IMR-90 (cell line): ENCODE measurements at places on chromosomes 3 and 15. TPM values are rescaled to one million over a fixed set of nuclear protein-coding genes. Genes with fewer than 3 reads are reported as not detected.

- peak; percentile 72 for DNase-seq
Observed at GRCh38 chr3:118628704-118629341, 405.8 kb downstream of the IGSF11 start.

GRCh38 chr3:140731440-140732119, 53.7 kb downstream of the TRIM42 start:
- DNase-seq: no peak

The FAM3D gene
- total RNA-seq: not detected in 2 replicates

The GOLGA8R gene
- total RNA-seq: 0.72 and 1.1 TPM in 2 replicates

The IMPG2 gene
- total RNA-seq: 0.18 and 0.28 TPM in 2 replicates

DNA sequence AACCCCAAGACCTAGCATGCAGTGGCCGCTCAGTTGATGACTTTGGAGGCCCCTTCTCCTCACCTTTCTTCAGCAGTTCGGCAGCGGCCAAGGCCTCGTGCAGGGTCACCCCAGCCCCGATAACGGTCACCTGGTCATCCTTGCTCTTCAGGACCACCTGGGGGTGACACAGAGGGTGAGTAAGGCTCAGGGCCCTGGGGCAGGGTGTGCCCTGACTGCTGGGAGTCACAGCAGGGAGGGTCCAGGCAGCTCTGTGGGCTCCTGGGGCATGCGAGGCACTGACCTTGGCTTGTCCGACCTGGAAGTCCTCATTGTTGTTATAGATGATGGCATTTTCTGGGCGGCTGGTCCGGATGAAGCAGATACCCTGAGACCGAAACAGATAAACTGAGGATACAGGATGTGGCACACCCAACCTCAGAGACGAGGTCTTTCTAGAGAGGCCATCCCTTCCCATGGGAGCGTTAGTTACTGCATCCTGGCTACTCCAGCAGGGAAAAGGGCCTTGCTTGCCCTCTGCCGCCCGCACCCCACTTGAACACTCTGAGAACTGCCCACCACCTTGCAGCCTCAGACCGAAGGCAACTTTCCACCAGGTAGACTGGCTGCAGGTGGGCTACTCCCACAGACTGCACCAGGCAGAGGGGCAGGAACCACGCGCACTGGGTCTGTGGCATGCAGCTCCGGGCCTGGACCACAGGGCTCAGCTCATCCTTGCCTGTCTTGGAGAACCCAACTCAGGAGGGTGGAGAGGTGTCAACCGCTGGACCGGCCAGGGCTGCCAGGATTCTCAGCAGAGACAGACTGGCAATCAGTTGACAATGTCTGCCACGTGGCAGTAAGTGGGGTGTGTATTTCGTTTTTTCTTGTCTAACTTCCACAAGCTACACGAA, 27.6 kb downstream of the TKT start:
- DNase-seq: no peak

DNA sequence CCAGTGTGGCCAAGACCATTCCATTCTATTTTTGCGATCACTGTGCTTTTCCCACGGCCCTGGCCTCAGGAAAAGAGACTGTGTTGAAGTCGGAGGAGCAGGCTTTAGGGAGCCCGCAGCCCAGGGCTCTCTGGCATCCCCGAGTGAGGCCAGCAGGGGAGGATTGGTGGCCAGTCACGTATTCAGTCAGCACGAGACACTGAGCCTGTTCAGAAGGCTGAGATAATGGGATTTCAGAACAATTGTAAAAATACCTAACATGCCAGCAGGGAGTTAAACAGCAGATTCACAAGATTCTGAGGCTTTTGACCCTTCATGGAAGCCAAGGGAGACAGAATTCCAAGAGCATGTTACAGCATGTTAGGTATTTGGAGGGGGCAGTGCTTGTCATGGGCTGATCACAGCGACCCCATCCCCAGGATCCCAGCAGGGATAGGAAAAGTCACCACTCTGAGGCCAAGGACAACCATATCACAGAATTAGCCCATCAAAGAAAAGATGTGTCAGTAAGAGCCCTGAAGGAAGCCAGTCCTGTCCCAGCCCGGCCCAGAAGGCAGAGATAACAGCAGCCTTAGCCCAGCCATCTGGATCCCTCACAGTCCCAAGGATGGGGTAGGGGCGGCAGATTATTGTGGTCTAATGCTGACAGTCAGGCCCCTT, 40.6 kb downstream of the AMOTL2 start:
- DNase-seq: peak; percentile 70

DNA sequence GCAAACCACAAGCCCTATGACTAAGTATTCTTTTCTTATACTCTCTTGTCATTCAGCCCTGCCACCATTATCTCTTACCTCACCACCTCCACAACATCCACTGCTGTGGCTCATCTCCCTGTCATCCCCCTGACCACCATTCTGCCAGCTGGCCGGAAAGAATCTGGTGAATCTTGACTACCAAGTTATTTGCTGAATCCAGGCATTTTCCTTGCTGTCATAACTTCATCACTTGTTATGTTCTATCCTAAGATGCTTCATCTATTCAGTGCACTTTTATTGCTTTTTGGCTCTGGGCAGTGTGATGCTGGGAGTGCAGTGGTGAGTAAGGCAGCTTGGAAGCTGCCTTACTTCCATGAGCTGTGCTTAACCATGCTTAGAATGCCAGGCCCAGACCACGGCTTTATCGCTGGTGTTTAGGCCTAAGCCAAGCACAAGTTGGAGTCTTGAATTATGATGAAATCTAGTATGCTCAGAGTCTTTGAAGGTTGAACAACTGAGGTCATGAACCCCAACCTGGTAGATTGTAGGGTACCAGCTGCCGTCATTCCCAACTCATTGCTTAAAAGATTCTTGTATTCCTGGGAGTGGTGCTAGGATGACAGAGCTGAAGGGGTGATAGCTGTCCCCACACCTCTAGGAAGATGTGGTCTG, 27.0 kb upstream of the APH1B start:
- DNase-seq: peak; percentile 98

DNA sequence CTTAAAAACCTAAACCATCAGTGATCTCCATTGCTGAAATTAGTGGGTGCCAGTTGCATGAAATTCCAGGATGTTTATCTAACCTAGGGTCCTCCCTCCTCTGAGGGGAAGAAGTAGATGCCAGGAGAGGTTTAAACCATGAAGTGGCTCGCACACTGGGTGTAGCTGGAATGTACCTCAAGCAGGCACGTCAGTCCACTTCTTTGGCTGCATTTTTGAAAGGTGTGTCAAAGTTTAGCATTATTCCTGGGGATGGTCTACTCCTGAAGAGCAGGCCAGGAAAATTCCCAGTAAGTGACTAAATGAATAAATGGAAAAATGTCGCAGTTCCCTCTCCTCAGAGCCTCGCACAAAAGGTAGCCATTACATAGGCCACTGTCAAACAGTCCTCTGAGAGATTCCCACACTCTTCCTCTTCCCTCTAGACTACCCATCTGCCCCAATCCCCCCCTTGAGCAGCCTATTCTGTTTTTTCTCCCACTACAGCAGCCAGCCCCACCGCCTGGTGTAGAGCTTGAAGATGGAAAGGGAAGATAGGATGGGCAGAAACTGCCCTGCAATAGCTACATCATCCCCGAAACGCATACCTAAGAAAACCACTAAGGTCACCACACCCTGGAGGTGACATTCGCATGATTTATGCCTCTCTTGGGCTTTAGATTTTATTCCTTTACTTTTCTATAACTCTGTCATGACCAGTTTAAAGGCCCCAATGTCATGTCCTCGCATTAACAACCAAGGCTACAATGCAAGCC, 655 bp upstream of the TMOD3 start:
- peak; percentile 28 for DNase-seq

- no peak for DNase-seq
Observed at GRCh38 chr3:141442446-141442845, 44.4 kb upstream of the RASA2 start.

The CELSR3 gene
- total RNA-seq: 0.18 and 0.28 TPM in 2 replicates

DNA sequence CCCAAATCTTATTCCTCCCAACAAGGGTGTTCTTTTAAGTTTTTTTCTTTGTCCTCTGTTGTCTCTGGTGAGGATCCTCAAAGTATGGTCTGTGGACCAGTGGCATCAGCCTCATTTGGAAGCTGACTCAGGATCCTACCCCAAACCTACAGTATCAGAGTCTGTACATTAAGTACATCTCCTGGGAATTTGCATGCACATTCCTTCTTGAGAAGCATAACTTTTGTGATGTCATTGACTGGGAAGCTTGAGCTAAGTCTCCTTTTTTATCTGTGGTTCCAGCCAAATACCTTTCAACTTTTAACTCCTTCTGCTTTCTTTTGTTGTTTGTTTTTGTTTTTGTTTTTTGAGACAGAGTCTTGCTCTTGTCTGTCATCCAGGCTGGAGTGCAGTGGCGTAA, 40.5 kb downstream of the ARMC8 start:
- peak; percentile 81 for DNase-seq

DNA sequence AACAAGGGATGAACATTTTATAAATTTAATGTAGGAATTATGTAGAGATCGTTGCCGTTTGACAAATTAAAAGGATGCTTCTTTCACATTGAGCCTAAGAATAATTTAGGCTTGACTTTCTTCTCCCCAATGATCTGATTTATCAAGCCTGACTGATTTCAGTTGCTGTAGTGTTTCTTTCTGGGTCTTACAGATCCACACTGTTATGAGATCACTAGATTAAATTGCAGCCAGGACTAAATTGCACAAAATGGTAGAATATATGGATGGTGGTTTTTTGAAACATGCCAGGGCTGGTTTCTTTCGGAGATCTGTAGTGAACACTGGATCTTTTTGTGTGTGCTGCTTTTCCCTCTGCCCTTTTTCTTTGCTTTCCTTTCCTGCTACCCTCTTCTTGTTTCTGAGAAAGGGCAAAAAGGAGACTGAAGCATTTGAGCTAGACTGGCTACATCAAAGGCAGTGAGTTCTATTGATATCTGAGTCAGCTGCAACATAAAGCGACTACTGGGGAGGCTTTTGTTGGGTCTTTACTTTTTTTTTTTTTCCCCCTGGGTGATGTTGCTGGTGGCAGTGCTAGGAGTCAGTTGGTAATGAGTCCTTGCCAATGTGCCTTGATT, 83.0 kb downstream of the AKAP13 start:
- no peak for DNase-seq

DNA sequence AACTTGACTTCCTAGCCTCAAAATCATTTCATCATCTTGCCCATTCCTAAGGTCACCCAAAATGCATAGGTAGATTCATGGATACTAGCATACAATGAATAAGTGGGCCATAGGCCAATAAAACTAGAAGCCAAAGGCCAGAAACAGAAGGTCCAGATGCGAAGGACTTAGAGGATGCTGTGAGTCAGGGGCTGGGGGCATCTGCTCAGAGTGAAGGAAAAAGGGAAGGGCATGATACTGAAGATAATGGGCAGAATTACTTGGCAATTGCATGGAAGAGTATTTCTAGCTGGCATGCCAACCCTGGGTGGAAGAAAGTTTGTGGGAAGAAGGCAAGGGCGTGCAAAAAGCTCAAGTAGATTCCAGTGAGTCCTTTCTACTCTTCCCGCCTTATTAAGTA, 27.5 kb downstream of the ILDR1 start:
- DNase-seq: no peak

DNA sequence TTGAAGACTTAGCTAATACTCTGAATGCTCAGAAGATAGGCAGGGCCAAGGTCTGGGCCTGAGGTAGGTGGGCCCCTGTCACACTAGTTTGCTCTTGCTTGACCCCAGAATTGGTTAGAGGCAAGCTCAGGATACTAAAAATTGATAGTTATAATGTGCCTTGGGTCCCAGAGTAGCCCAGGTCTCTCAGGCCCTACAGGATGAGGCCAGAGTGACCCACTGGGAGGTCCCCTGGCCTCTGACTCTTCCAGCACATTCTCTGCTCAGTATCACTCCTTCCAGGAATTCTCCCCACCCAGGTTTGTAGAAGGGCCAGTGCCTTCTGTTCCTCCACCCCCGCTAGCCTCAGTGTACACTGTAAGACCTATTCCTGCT, 667 bp upstream of the KLHDC8B start:
- DNase-seq: no peak

The CCDC51 gene
- 15.3 and 16.1 TPM in 2 replicates for total RNA-seq

The ZBED2 gene
- total RNA-seq: 0.72 and 1.1 TPM in 2 replicates

DNA sequence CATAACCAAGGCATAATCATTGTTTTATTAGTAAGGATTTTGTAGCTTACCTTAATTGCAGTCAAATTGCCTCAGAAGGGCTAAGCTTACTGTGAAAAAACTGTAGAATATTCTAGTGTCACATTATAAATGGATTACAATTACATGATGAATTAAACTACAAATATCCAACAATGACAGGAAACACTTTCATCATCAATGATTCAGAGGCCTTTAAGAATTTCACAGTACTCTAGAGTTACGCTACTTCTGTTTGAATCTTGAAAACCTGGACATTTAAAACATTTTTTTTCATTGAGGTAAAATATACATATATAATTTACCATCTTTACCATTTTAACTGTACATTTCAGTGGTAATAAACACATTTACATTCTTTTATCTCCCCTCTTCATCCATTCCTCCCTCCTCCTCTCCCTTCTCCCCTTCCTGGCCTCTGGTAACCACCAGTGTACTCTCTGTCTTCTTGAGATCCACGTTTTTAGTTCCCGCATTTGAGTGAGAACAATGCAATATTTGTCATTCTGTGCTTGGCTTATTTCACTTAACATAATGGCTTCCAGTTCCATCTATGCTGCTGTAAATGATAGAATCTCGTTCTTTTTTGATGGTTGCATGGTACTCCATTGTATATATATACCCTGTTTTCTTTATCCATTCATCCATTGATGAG, 54.7 kb downstream of the GJD2 start:
- DNase-seq: no peak

- DNase-seq: no peak
Observed at GRCh38 chr15:61080221-61081026, 148.7 kb downstream of the RORA start.

The ZNF80 gene
- not detected in 2 replicates for total RNA-seq

The CPB1 gene
- total RNA-seq: not detected in 2 replicates

The B3GALNT1 gene
- total RNA-seq: 8.2 and 8.6 TPM in 2 replicates

GRCh38 chr3:185865247-185865646, 40.4 kb upstream of the IGF2BP2 start:
- DNase-seq: no peak

- peak; percentile 60 for DNase-seq
Observed at GRCh38 chr3:128804017-128804810, 75.2 kb upstream of the ACAD9 start.

The MOBP gene
- total RNA-seq: not detected in 2 replicates

DNA sequence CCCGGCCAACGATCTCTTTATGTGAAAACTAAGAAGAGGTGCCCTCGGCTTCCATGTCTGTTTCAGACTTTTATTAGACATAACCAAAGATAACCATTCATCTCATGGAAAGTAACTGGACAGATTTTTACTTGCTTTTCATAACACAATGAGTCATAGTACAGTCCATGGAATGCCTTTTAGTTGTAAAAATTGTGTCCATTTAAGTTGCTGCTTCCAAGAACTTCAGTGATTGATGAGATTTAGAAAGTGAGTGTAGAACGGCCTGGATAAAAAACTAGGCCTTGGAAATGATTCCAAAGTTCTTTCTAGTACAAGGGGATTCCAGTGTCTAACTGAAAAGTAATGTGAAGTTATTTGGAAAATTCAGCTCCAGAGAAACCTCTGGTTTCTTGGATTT, 10.8 kb downstream of the EIF2AK4 start:
- peak; percentile 97 for DNase-seq

- peak; percentile 49 for DNase-seq
Observed at GRCh38 chr3:34056951-34057390, 258.5 kb downstream of the PDCD6IP start.

The PLSCR2 gene
- total RNA-seq: not detected in 2 replicates
